ENCODE measurements at places on chromosomes 7 and 10. TPM values are rescaled to one million over a fixed set of nuclear protein-coding genes. Genes with fewer than 3 reads are reported as not detected.

- DNase-seq = no peak
Measured at GRCh38 chr7:101212014-101212413, 5.4 kb downstream of the PLOD3 start.

GRCh38 chr10:127836176-127836575 is 56.6 kb downstream of the CLRN3 start:
- DNase-seq = no peak

GRCh38 chr10:123093489-123093888 is 42.3 kb upstream of the HMX3 start:
- DNase-seq = no peak

DNA sequence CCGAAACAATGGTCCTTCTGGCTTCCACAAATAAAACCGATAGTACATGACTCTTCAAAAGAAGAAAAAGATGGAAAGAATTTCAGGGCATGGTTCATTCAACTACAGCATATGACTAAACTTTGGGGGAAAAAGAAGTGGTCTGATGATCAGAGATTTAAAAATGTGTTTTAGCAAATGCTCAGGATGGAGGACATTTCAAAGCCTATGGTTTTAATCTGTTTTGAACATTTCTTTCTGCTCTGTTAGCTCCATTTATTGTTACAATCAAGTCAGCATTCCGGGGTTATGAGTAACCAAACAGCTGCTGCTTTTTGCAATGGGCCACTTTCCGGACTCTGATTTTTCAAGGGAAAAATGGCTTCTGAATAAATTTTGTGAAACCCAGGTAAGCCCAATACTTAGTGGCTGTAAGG is 142.4 kb downstream of the CUBN start:
- no peak for DNase-seq

DNA sequence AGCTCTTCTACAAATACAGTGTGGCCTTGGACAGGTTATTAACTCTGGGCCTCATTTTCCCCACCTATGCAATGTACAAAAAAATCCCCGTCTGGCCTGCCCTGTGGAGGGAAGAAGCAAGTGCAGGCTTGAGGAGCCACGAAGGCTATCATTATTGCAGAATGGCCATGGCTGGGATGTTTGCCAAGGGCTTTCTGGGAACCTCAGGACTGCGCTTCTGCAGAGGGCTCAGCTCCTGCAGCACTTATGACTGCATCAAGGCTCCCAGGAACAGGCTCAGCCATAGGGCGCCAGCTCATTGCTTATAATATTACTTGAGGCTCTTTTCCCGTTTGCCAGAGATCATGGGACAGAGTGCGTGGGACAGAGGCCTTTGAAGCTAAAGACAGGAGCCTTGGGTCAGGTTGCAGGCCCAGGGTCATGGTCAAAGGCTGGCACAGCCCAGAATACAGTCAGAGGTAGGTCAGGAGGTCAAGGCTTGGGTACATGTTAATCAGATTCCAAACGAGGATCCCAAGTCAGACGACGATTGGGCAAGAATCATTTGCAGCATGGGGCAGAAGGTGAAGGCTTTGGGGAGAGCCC is 20.6 kb upstream of the C10orf105 start:
- no peak for DNase-seq

- peak; percentile 8 for DNase-seq
Measured at GRCh38 chr10:120508393-120508792, 51.4 kb downstream of the PLPP4 start.

- DNase-seq = no peak
Measured at GRCh38 chr7:84368122-84368521, 173.5 kb upstream of the SEMA3A start.

DNA sequence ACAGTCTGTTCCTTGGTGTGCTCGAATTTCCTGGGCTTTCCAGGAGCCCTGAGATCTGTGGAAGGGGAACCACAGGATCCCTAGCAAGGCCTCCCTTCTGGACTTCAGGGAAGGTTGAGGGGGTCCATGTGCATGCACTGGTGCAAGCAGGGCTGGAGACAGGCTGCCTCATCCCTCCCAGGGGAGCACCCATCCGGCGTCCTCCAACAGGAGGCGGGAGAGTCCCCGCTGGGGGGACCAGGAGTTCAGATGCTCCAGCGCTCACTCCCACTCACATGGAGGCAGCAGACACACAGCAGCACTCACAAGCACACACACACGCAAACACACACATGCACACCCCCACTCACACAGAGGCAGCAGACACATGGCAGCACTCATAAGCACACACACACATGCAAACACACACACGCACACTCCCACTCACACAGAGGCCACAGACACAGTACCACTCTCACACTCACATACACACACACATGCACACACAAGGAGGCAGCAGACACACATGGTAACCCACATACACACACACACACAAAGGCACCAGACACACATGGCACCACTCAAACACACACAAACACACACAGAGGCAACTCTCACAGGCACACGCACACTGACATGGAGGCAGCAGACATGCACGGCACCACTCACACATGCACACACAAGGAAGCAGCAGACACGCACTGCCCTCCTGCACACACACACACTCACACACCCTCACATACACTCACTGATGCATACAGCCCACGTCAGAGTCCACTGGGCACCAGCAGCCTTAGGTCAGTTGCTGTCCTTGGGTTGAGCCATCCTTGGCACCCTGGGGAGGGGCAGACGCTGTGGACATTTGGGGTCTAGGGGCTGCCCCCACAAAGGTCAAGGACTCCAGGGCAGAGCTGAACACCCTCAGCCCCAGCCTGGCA is 247.0 kb upstream of the PPP2R2D start:
- no peak for DNase-seq

- no peak for DNase-seq
Measured at GRCh38 chr10:130992802-130993523, 318.6 kb downstream of the TCERG1L start.

DNA sequence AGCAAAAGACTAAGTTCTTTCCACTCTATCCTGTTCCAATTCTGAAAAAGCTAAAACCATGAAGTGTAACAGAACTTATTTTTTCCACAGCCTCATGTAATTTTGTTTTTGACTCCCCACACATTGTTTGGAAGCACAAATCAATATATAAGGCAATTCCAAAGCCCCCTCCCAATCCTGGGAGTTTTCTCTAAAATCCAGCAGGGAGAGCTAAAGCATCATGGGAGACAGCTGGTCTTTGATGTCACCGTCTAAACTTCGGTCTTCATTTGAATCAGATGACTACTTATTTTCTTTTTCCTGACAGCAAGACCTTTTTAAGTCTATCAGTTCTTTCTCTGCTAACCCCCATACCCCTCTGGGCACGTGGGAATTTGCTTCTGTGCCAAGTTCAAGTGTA is 33.3 kb upstream of the PON1 start:
- no peak for DNase-seq

DPP6 gene
- not detected for total RNA-seq

LIPN gene
- not detected for total RNA-seq

MRC1 gene
- 0.06 TPM for total RNA-seq

MTG1 gene
- 51.6 TPM for total RNA-seq
